ENCODE measurements at places on chromosomes 16 and 17. TPM values are rescaled to one million over a fixed set of nuclear protein-coding genes. Genes with fewer than 3 reads are reported as not detected.
A peak's percentile ranks its signal among the peaks of the same experiment; 100 is the strongest.

- no peak for DNase-seq
- no peak overlapping the region for H3K4me3 ChIP-seq
- no peaks in the 10 kb centered on the region for H3K27me3 ChIP-seq
- H3K4me1 ChIP-seq = peaks cover 9% of the 10 kb centered on the region
- H3K27ac ChIP-seq = no peak overlapping the region
These were observed 8.0 kb downstream of the SERPINF2 start for GRCh38 chr17:1750628-1751027.

GRCh38 chr17:64146418-64147109, 16.6 kb upstream of the ERN1 start:
- DNase-seq = peak; percentile 31
- H3K4me1 ChIP-seq = peaks cover 21% of the 10 kb centered on the region
- H3K4me3 ChIP-seq = peak overlapping the region; percentile 78
- peak overlapping the region; percentile 73 for H3K27ac ChIP-seq
- H3K27me3 ChIP-seq = no peaks in the 10 kb centered on the region

- DNase-seq = no peak
- peak overlapping the region; percentile 79 for H3K4me3 ChIP-seq
- H3K27me3 ChIP-seq = no peaks in the 10 kb centered on the region
- no peak overlapping the region for H3K27ac ChIP-seq
- no peaks in the 10 kb centered on the region for H3K36me3 ChIP-seq
These were observed 879 bp upstream of the ACSF2 start for GRCh38 chr17:50424996-50425681.

- H3K4me1 ChIP-seq = no peaks in the 10 kb centered on the region
- DNase-seq = no peak
- H3K27ac ChIP-seq = no peak overlapping the region
- no peaks in the 10 kb centered on the region for H3K27me3 ChIP-seq
- no peaks in the 10 kb centered on the region for H3K36me3 ChIP-seq
These were observed 41.6 kb downstream of the DCAKD start for GRCh38 chr17:45009676-45010467.

GRCh38 chr16:22099256-22099975, 7.1 kb downstream of the VWA3A start:
- H3K4me1 ChIP-seq = no peaks in the 10 kb centered on the region
- no peak overlapping the region for H3K27ac ChIP-seq
- H3K36me3 ChIP-seq = no peaks in the 10 kb centered on the region
- H3K27me3 ChIP-seq = peaks cover 5% of the 10 kb centered on the region
- H3K4me3 ChIP-seq = no peak overlapping the region

DNA sequence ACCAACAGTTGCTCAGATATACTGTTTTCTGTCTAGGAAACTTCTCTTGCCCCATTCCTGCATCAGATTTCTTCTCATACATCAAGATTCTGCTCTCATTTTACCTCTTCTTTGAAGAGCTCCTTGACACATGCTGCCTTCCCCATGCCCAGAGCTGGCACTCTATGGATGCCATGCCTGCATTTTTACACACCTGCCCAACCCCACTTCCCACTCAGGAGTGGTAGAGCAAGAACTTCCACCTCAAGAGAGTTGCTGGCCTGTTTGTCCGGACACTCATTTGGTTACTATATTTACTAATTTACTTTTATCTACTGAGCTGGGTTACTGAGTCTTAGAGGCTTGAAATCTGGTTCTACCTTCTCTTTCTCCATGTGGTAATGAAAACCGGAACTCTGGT, 98.3 kb upstream of the HLF start:
- H3K4me1 ChIP-seq = no peaks in the 10 kb centered on the region
- H3K27me3 ChIP-seq = no peaks in the 10 kb centered on the region
- DNase-seq = no peak
- no peaks in the 10 kb centered on the region for H3K36me3 ChIP-seq
- H3K27ac ChIP-seq = no peak overlapping the region

- H3K27me3 ChIP-seq = peaks cover 16% of the 10 kb centered on the region
- no peak overlapping the region for H3K27ac ChIP-seq
- no peak overlapping the region for H3K4me3 ChIP-seq
- H3K36me3 ChIP-seq = no peaks in the 10 kb centered on the region
- DNase-seq = no peak
These were observed 30.9 kb upstream of the ABCA3 start for GRCh38 chr16:2371421-2371820.

DNA sequence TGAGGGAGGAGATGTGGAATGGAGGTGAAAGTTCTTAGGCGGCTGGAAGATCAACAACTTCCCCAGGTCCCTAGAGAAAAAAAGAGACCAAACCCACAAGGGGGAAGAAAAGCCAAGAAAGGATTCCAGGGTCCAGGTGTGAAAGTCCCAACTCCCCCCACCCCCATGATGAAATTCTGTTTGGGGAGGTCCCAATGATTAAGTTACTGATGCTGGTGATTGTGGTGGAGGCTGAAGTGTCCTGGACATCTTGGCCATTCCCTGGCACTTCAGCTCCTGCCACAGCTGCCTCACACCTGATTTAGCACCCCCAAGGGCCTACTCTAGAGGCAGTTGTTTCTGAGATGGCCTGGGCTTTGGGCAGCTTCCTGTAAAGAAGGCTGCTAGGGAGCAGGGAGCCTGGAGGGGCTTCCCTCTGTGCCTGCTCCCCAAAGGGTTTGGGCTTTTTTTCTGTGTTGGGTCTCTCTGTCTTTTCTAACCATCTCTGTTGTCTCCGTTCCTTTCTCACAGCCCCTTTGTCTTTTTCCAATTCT, 13.1 kb downstream of the HOXB4 start:
- H3K27ac ChIP-seq = no peak overlapping the region
- peaks cover 3% of the 10 kb centered on the region for H3K27me3 ChIP-seq
- no peaks in the 10 kb centered on the region for H3K36me3 ChIP-seq
- no peak overlapping the region for H3K4me3 ChIP-seq
- DNase-seq = no peak

DNA sequence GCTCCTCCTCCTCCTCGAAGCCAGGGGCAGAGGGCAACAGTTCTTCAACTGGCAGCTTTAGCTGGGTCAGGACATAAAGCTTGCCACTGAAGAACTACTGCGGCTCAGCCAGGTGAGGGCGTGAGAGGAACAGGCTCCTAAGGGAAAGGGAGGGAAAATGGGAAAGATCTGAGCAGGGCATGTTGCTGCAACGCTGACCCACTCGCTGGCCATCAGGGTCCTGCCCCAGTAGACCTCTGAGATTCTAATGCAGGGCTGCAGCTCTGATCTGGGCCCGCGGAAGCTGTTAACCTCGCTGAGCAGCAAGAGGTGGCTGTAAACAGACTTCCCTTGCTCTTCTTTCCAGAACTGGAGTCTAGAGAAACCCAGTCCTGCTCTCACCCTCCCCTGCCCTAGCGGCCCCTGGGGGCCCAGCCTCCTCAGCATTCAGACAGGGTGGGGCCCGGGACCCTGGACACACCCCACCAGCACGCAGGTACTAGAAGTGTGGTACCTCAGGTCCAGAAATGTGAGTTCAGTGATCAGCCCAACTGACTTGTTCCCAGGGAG, 3.8 kb upstream of the TLCD2 start:
- H3K27ac ChIP-seq = no peak overlapping the region
- H3K36me3 ChIP-seq = peaks cover 6% of the 10 kb centered on the region
- H3K27me3 ChIP-seq = peaks cover 17% of the 10 kb centered on the region
- DNase-seq = no peak
- H3K4me1 ChIP-seq = peaks cover 64% of the 10 kb centered on the region
- H3K4me3 ChIP-seq = no peak overlapping the region

DNA sequence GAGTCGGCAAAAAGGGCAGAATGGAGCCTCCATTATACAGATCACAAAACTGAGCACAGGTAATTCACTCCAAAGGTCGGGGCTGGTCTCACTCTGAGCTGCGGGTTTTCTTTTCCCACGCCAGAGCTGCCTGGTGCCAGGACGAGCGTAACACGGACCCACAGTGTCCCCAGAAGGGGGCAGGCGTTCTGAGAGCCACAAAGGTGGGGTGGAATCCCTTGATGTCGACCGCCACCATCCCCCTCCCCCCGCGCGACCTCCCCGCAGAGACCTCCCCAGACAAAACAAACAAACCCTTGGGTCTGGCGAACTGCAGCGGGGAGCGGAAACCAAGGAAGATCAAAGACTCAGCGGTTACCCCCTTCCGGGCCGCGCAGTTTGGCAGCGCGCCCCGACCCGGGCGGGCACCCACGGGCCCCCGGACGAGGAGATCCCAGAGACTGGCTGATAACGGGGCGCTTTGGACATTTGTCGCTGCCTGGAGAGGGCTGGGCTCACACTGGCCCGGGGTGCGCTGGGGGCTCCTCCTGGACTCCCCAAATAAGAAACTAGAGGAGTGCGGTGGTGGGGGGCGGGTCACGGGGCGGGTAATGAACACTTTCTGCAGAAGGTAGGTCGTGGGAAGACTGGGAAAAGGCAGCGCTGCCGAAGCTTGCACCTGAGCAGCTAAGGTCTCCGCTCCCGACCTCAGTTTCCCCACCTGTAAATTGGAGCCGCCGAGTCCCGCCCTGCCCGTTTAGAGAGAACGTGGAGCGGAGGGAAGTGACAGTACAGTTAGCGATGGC, 664 bp upstream of the NKD1 start:
- H3K4me1 ChIP-seq = peaks cover 39% of the 10 kb centered on the region
- H3K4me3 ChIP-seq = peak overlapping the region; percentile 75
- no peaks in the 10 kb centered on the region for H3K36me3 ChIP-seq

GRCh38 chr16:51877686-51878085, 669.3 kb downstream of the TOX3 start:
- no peak overlapping the region for H3K4me3 ChIP-seq
- no peaks in the 10 kb centered on the region for H3K27me3 ChIP-seq
- H3K4me1 ChIP-seq = no peaks in the 10 kb centered on the region

- H3K4me1 ChIP-seq = peaks cover 95% of the 10 kb centered on the region
- DNase-seq = peak; percentile 52
- H3K4me3 ChIP-seq = no peak overlapping the region
- peak overlapping the region; percentile 20 for H3K27ac ChIP-seq
These were observed 103.7 kb downstream of the XYLT1 start for GRCh38 chr16:17367036-17367435.

DNA sequence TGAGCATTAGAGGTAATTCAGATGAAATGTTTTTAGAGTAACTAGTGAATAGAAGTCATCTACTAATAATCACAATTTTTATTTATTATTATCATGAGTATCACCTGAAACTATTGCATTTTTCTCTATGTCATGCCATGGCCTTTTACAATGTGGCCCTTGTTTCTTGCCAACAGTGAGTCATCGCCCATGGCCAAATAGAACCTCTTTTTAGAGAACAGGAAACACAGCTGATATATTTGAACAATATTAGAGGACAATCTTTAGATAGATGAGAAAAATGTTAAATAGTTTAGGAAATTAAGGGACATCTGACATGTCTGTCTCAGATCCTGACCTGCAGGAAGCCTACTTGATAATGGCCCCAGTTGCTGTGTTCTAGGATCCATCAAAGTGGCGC, 1584.4 kb upstream of the GOT2 start:
- H3K27ac ChIP-seq = no peak overlapping the region
- H3K4me3 ChIP-seq = no peak overlapping the region
- no peaks in the 10 kb centered on the region for H3K27me3 ChIP-seq
- no peaks in the 10 kb centered on the region for H3K4me1 ChIP-seq
- H3K36me3 ChIP-seq = no peaks in the 10 kb centered on the region
- DNase-seq = no peak

DNA sequence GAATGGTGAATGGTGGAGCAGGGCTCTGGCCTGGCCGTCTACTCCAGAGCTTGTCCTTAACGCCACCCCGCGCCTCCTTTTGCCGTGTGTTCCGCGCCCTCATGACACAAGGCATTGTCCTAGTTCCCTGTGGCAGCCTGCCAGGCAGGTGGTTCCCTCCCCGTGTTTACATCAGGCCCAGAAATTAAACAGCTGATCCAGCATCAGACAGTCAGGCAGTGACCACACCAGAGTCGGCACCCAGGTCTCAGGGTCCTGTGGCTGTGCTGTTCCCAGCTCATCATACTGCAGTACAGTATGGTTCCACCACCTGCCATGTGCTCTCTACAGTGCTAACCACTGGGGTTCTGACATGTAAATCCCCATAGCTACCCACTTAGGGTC, 119.7 kb downstream of the RAB11FIP4 start:
- no peaks in the 10 kb centered on the region for H3K27me3 ChIP-seq
- H3K4me1 ChIP-seq = peaks cover 91% of the 10 kb centered on the region
- H3K27ac ChIP-seq = peak overlapping the region; percentile 78
- H3K36me3 ChIP-seq = peaks cover 2% of the 10 kb centered on the region
- no peak for DNase-seq

GRCh38 chr17:57422574-57423164, 166.3 kb downstream of the MSI2 start:
- H3K27ac ChIP-seq = no peak overlapping the region
- DNase-seq = no peak
- no peaks in the 10 kb centered on the region for H3K36me3 ChIP-seq
- no peak overlapping the region for H3K4me3 ChIP-seq
- no peaks in the 10 kb centered on the region for H3K27me3 ChIP-seq

GRCh38 chr17:46167826-46168569, 25.2 kb downstream of the KANSL1 start:
- H3K36me3 ChIP-seq = peaks cover 31% of the 10 kb centered on the region
- H3K4me3 ChIP-seq = no peak overlapping the region
- peaks cover 46% of the 10 kb centered on the region for H3K4me1 ChIP-seq
- DNase-seq = no peak
- H3K27ac ChIP-seq = no peak overlapping the region
- H3K27me3 ChIP-seq = no peaks in the 10 kb centered on the region

DNA sequence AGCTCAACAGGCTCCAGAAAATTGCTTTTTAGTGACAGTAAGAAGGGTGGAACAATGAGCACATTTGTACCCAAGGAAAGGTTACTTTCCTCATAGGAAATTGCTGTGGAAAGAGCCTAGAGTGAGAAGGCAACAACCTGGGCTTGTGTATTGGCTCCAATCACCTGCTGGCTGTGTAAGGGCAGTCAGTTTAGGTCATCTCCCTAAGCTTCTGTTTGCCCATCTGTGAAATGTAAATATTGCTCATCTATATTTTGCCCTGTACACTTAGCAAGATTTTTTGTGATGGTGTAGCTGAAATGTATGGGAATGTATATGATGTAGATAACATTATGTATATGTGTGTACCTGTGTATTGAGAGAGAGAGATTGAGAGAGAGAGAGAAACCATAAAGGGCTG, 225.2 kb upstream of the MPHOSPH6 start:
- DNase-seq = no peak
- no peaks in the 10 kb centered on the region for H3K4me1 ChIP-seq
- H3K4me3 ChIP-seq = no peak overlapping the region
- H3K27ac ChIP-seq = no peak overlapping the region
- H3K27me3 ChIP-seq = no peaks in the 10 kb centered on the region

GRCh38 chr17:1764284-1764683, 2.4 kb downstream of the SERPINF1 start:
- H3K4me3 ChIP-seq = peak overlapping the region; percentile 7
- DNase-seq = peak; percentile 75
- H3K36me3 ChIP-seq = no peaks in the 10 kb centered on the region
- peaks cover 59% of the 10 kb centered on the region for H3K4me1 ChIP-seq
- H3K27ac ChIP-seq = peak overlapping the region; percentile 80
- no peaks in the 10 kb centered on the region for H3K27me3 ChIP-seq

The KRTAP29-1 gene
- total RNA-seq = not detected

The MARVELD3 gene
- total RNA-seq = not detected

The CASKIN1 gene
- total RNA-seq = 0.06 TPM

The FSCN2 gene
- total RNA-seq = 1.1 TPM

The KIF18B gene
- 0.08 TPM for total RNA-seq

The CCDC154 gene
- total RNA-seq = 3.0 TPM

The CMTM4 gene
- 1.6 TPM for total RNA-seq

The SNRNP25 gene
- 5.1 TPM for total RNA-seq

All from CD4-positive, alpha-beta T cell (primary cell).